Activated CD4-positive, alpha-beta memory T cell treated with anti-CD3 and anti-CD28 coated beads, Interleukin-2, amount 10 ng/mL, durations not matched to agents 7 days and 5 days (primary cell): ENCODE measurements at places on chromosomes 7 and 10. TPM values are rescaled to one million over a fixed set of nuclear protein-coding genes. Genes with fewer than 3 reads are reported as not detected.

- peaks cover 32% of the 10 kb centered on the region for H3K27me3 ChIP-seq
- no peak overlapping the region for H3K4me3 ChIP-seq
- H3K36me3 ChIP-seq = no peaks in the 10 kb centered on the region
- no peak overlapping the region for H3K27ac ChIP-seq
- no peak for DNase-seq
Observed at GRCh38 chr10:123117644-123118417, 17.9 kb upstream of the HMX3 start.

DNA sequence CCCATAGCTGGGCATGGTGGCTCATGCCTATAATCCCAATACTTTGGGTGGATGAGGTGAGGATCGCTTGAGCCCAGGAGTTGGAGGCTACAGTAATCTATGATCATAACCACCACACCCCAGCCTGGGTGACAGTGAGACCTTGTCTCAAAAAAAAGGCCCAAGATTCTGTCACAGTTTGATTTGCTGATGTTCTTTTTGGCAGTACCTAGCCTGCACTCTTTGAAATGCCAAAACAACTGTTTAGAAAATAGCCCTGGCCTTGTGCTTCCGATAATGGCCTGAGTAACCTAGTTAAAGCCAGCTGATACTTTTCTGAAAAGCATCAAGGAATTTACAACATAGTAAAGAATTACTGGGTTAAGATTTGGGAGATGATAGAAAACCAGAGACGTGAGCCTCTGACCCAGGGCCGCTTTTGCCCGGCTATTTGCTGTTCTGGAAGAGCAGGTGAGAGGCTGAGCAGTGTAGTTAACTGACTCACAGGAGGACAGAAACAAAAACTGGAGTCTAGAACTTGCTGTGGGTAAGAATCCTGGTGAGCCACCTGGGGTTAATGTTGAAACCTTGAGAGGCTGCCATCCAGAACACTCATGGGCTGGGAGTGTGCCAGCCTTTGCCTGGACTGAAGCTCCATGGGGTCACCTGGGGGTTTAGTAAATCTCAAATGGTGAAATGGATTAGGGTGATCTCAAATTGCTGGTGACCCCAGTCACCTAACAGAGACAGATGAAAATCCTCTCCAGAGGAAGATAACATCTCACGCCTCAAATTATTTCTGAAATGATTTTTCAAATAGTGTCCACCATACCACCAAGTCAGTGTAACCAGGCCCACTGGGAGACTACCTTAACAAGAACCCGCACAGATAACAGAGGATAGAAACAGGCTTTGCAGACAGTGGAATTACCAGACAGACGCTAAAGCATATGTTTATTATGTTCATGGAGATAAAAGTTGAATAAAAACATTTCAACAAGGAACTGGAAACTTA is 51.8 kb downstream of the GALNT11 start:
- peaks cover 19% of the 10 kb centered on the region for H3K4me1 ChIP-seq
- no peak for DNase-seq
- H3K4me3 ChIP-seq = no peak overlapping the region
- H3K27me3 ChIP-seq = no peaks in the 10 kb centered on the region
- no peaks in the 10 kb centered on the region for H3K36me3 ChIP-seq
- no peak overlapping the region for H3K27ac ChIP-seq

DNA sequence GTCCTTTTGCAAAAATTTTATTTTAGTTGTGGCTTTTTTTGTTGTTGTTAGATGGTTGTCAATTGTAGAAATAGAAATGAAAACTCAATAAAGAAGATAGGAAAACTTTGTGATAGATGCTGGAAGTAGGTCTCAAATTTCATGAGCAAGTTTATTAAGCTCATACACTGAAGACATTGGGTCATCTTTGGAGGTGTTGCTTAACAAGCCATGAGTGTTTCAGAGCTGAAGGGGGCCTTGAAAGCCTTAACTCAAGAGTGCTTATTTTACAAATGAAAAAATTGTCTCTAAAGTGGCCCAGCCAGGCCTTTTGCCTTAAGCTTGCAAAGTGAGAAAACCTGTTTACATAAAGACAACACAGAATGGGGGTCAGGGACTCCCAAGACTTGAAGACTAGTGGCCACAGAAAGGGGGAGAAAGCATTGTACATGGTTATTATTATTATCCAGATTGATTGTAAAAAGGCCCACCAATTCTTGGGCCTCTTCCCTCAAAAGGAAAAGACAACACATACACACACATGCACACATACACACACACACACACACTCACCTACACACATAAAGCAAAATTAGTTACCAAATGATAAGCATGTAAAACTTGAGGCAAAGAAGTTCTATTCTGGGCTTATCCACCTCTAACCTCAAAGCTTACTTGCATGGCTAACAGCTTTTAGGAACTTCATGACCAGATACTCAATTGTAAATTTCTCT is 49.7 kb upstream of the GLCCI1 start:
- peaks cover 18% of the 10 kb centered on the region for H3K4me1 ChIP-seq
- H3K36me3 ChIP-seq = peaks cover 4% of the 10 kb centered on the region
- DNase-seq = no peak
- no peaks in the 10 kb centered on the region for H3K27me3 ChIP-seq
- no peak overlapping the region for H3K27ac ChIP-seq

DNA sequence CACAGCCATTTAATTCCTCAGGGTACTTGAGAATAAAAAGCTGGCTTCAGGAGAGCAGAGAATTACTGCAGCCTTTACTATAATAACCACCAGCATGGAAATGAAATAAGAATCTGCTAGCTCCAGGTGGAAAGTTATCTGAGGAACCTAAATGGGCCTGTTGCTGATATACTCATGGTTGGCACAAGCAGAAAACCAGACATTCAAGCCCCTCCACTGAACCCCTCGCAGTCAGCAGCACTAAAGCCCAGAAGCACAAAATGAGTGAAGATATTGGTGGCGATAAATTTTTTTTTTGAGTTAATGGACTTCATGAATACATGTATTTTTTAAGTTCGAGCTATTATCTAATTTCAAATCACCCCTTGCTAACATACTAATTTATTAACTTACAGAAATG is 303.9 kb upstream of the NRP1 start:
- H3K27ac ChIP-seq = no peak overlapping the region
- H3K4me3 ChIP-seq = no peak overlapping the region
- H3K36me3 ChIP-seq = no peaks in the 10 kb centered on the region
- H3K4me1 ChIP-seq = no peaks in the 10 kb centered on the region
- no peak for DNase-seq

DNA sequence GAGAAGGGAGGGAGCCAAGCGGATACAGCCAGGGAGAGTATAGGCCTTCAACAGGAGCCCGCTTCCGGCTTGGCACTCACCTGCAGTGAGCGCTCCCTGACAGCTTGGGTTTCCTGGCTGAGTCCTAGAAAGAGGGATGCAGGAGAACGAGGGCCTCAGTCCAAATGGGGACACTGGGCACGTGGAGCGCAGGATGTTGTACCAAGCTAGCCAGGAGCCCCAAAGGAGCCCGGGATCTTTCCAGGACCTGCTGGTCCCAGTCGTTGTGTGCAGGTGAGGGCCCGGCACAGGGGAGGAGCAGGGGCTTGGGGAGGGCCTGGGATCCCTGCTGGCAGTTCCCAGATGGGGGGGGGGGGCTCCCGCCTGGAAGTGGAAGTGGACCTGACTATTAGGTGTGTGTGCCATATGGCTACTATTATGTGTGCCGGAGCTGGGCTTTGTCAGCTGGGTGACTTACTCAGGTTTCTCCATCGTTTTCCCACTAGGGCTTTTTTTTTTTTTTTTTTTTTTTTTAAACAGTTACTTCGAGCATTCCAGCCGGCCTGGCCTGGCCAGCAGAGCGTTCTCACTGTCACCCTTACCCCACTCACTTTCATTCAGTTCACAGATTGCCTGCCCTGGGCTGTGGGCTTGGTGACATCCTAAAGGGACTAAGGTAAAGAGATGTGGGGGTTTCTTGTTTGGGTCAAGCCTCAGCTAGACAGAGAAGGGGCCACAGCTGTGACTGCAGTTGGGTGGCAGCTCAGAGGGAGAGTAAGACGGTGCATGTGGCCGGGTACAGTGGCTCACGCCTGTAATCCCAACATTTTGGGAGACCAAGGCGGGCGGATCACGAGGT is 3.8 kb downstream of the AGAP3 start:
- no peaks in the 10 kb centered on the region for H3K36me3 ChIP-seq
- no peak overlapping the region for H3K27ac ChIP-seq
- H3K27me3 ChIP-seq = peaks cover 5% of the 10 kb centered on the region
- peaks cover 26% of the 10 kb centered on the region for H3K4me1 ChIP-seq

DNA sequence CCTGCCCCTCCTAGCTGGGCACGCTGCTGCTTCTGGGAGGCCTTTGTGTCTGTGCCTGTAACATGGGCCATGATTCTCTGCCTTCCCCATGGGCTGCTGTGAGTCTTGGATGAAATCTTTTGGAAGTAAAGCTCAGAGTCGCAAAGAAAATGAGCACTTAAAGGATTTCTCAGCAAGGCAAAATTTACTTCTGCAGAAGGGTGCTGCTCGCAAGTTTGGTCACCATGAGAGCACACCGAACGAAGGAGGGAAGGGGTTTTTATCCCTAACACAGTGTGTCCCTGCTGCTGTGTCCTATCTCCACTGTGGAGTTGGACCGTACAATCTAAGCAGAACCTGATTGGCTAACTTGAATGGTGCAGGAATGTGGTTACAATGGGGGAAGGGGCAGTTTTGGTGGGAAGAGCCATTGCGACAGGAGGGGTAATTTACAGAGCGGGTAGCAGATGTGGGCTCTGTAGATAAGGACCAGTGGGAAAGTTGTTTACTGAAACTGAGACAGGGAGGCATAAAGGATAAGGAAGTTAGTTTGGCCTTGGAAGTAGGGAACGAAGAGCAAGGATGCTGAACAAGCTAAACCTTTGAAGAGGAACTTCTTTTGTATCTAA is 57.5 kb downstream of the FANK1 start:
- H3K4me3 ChIP-seq = no peak overlapping the region
- no peak for DNase-seq
- no peak overlapping the region for H3K27ac ChIP-seq
- no peaks in the 10 kb centered on the region for H3K36me3 ChIP-seq
- H3K27me3 ChIP-seq = no peaks in the 10 kb centered on the region

GRCh38 chr7:74542558-74543117 is 88.9 kb downstream of the GTF2IRD1 start:
- no peaks in the 10 kb centered on the region for H3K27me3 ChIP-seq
- H3K36me3 ChIP-seq = peaks cover 3% of the 10 kb centered on the region
- no peaks in the 10 kb centered on the region for H3K4me1 ChIP-seq
- no peak overlapping the region for H3K4me3 ChIP-seq
- no peak for DNase-seq

Gene MYO1G
- 576 TPM for total RNA-seq

Gene CNOT4
- 24.6 TPM for total RNA-seq

Gene TWIST1
- total RNA-seq = 2.3 TPM

Gene TUBAL3
- total RNA-seq = not detected
